Hematopoietic multipotent progenitor cell treated with erythropoietin and hydrocortisone succinate and interleukin-3 and kit ligand, for 15 days (in vitro differentiated cells): ENCODE measurements at places on chromosomes 11 and 22.

DNA sequence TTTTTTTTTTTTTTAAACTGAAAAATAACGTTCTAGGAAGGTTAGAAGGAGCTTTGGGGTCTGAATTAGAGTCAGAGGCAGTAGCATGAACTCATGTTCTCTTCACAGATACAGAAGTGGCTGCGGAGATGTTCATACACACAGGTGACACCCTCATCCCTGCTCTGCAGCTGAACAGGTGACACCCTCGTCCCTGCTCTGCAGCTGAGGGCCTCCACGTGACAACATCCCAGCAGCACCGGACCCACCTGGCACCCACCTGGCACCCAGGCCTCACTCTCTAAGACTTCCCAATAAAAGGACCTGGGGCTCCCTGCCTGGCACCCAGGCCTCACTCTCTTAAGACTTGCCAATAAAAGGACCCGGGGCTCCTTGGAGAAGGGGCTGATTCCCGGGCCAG, 19.8 kb downstream of the DRD4 start:
- no peak for DNase-seq

- no peak for DNase-seq
Measured at GRCh38 chr22:46202897-46203600, 47.0 kb downstream of the CDPF1 start.

- DNase-seq, result no peak
Measured at GRCh38 chr11:15471895-15472799, 357.4 kb downstream of the INSC start.

- DNase-seq, result no peak
Measured at GRCh38 chr11:78190374-78190773, 1.7 kb downstream of the USP35 start.

DNA sequence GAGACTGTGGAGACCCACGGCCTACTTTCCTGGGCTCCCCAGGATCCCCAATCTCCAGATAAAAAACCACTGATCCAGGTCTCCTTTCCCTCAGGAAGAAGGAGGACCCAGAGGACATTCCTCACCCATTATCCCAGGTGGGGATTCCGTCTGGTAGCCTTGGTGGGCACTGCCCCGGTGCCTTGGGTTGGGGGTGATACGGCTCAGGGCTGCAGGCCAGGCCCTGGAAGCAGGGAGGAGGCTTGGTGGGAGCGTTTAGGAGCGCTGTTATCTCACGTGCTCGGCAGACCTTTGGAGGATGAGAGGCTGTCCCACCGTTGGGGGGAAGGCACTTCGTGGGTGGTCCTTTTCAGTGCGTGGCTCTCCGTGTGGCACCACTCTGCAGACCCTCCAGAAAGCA, 926.3 kb downstream of the BRD1 start:
- no peak for DNase-seq

DNA sequence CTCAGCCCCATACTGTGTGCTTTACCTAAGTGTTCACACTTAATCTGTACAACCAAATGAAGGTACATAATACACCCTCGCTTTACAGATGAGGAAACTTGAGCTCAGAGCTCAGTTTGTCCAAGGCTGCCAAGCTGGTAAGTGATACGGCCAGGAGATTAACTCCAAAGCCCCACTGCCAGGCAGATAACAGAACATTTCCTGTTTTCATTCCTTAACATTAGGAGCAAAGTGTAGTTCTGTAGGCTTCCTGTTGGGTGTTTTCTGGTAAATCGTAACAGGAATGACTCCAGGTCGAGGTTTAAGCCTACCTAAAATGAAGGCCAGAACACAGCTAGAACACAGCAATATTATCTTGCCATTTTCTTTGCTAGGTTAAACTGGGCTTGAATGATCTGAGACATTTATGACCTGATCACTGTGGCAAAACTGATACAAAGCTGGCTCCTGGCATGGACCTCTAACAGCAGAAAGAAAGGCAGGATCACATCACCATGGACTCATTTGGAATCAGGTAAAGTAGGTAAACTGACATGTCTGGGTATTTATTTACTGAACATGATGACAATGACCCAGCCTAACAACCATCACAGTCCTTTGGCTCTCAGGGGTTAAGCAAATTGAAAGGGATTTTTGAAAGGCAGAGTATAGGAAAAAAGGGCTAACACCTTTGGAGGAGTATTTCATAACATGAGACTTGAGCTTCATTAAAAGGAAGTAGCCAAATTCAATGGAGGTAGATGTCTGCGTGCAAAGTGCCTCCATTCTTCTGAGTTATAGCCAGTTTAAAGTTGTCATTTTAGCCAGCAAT, 3.9 kb upstream of the NUP50 start:
- DNase-seq, result no peak

DNA sequence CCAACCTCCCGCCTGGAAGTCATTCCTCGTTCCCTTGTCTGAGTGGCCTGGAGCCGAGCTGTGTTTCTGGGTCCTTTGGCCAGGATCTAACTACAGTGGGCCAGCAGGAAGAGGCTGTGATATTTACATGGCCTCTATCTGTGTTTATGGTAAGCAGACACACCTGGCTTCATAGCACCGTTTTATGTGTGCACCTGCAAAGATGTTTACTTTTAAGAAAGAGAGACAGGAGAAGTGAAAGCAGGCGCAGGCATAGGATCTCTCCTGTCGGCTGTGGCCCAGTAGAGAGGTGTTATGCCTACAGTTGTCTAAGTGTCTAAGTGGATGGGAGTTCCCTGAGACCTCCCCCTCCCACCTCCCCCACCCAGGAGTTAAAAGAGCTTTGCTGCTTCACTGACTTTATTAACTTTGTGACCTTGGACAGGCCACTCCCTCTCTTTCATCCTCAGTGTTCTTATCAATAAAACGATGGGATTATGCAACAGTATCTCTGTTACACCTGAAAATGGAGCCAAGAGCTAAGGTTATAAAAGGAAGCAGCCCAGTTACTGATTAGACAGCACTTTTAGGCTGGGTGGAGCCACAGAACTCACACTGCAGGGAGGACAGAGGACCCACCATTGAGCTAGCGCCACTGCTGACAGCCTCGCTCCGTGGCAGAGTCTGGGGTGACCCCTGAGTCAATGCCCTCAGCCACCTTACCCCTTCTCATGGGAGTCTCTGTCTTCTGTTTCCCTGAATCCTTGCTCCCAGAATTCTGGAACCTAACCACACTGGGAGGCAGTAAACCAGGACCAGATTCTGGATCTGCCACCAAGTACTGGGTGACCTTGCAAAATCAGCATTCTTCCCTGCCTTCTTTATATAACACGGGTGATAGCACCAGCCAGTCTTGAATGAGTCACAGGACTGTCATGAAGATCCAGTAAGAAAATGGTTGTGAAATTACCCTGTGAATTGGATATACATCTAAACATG, 22.0 kb downstream of the ST14 start:
- no peak for DNase-seq

- no peak for DNase-seq
Measured at GRCh38 chr11:76554767-76555166, 109.9 kb downstream of the EMSY start.

DNA sequence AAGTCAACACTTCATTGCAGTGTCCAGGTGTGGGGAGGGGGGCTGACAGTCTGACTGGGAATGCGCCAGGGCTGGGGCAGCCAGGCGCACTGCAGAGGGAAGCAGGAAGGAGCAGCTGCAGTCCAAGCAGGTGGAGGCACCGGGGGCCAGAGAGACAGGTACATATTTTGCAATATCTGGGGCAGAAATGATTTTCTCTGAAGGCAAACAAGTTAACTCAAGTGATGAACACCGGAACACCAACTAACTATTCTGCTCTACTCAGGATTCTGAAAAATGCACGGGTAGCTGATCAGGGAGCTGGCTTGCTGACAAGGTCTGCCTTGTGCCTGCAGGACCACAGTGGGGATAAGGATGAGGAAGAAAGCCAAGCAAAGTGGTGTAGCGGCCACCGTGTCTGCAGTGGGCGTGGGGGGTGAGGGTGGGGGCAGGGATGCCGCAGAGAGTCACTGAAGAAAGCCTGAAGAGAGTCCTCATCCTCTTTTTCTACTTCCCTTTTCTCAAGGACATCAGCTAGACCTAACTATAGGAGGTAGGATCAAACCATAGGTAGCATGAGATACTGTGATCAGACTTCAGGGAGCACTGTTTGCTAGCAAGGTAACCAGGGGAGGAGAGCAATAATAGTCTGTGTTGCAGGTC, 83.4 kb downstream of the SCN3B start:
- no peak for DNase-seq

- DNase-seq, result no peak
Measured at GRCh38 chr11:36010010-36010740, 66.3 kb downstream of the LDLRAD3 start.

GRCh38 chr11:99098751-99099150, 78.0 kb downstream of the CNTN5 start:
- DNase-seq, result no peak
